Psoas muscle (tissue), 8 donors: ENCODE measurements at places on chromosomes 16 and 17. TPM values are rescaled to one million over a fixed set of nuclear protein-coding genes. Genes with fewer than 3 reads are reported as not detected.

GRCh38 chr17:9643611-9644010, 1.7 kb upstream of the USP43 start:
- no peak for DNase-seq

DNA sequence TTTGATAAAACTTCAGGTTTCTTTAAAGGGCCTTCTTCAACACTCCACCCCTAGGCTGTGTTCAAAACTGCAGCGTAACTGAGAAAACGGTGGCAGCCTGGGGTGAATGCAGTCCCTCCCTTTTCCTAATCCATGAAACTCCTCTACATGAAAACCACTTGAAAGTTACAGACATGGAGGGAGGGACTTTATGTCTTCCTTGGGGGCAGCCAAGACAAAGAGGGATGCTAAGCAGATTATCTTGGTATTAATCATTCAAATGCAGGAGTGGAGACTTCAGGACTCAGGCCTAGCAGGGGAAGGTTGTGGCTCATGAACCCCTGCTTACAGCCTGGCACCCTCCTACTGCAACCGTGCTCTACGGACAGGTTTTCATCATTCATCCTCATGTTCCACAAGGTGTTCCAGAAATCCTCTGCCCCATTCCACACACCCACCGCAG, 46.8 kb downstream of the RNF112 start:
- DNase-seq: no peak

Gene LDHD
- total RNA-seq: 66.6 TPM

GRCh38 chr17:77212081-77212832, 71.5 kb downstream of the SEC14L1 start:
- no peak for DNase-seq

DNA sequence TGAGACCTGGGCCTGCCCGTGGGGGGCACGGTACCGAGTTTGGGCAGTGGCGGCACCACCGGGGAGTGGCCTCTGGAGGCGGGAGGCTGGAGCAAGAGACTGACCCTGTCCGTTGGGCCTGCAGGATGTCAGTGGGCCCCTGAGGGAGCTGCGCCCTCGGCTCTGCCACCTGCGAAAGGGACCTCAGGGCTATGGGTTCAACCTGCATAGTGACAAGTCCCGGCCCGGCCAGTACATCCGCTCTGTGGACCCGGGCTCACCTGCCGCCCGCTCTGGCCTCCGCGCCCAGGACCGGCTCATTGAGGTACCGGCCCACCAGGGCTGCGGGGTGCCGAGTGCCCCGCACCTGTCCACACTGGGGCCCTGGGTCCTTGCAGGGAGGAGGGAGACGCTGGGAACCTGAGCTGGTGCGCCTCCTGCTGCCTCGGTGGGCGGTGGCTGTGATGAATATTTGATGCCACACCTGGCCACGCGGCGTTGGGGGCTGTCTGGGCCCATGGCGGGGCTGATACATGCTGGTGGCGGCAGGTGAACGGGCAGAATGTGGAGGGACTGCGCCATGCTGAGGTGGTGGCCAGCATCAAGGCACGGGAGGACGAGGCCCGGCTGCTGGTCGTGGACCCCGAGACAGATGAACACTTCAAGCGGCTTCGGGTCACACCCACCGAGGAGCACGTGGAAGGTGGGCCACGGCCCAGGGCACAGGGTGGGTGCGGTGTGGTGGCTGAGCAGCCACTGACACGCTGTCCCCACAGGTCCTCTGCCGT, 9.7 kb downstream of the NHERF2 start:
- no peak for DNase-seq
